ENCODE measurements at places on chromosomes 2 and 18.

- DNase-seq: no peak
Observed at GRCh38 chr2:171334946-171335345, 98.8 kb downstream of the METTL8 start.

- DNase-seq: no peak
Observed at GRCh38 chr18:58721566-58722239, 50.4 kb downstream of the MALT1 start.

DNA sequence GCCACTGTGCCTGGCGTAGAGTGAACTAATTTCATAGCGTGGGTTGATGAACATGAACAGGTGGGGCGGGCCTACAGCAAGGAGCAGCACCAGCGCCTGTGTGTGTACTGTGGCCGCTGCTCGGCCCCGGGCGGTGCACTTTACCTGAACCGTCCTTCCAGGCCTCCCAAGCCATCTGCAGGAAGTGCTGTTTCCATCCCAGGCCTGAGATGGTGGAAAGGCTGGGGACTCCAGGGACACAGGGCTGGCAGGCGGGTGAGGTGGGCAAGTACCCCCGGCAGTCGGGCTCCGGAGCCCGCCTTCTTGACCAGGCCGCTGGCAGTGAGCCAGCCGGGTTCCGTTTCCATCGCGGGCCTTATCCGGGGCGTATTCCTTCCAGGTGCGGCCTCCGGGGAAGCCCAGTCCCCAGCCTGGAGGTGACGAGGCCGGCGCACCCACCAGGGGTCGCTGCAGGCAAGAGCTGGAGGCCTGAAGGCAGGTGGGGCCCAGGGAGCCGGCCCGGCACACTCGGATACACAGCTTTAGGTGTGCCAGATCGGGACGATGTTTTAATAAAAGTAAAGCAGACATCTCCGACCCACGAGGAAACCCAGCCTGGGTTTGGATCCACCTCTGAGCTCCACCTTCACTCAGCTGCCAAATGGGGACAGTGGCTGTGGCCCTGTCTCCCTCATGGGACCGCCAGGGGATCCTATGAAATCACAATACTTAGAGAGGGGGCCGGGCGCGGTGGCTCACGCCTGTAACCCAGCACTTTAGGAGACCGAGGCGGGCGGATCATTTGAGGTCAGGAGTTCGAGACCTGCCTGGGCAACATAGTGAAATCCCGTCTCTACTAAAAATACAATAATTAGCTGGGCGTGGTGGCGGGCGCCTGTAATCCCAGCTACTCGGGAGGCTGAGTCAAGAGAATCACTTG is 22.7 kb upstream of the PDIA6 start:
- DNase-seq: peak; percentile 69

GRCh38 chr2:15354596-15355366 is 206.4 kb downstream of the NBAS start:
- DNase-seq: no peak

Data from right hindlimb (tissue), 1 donor.